ENCODE measurements at places on chromosomes 6 and 20.

DNA sequence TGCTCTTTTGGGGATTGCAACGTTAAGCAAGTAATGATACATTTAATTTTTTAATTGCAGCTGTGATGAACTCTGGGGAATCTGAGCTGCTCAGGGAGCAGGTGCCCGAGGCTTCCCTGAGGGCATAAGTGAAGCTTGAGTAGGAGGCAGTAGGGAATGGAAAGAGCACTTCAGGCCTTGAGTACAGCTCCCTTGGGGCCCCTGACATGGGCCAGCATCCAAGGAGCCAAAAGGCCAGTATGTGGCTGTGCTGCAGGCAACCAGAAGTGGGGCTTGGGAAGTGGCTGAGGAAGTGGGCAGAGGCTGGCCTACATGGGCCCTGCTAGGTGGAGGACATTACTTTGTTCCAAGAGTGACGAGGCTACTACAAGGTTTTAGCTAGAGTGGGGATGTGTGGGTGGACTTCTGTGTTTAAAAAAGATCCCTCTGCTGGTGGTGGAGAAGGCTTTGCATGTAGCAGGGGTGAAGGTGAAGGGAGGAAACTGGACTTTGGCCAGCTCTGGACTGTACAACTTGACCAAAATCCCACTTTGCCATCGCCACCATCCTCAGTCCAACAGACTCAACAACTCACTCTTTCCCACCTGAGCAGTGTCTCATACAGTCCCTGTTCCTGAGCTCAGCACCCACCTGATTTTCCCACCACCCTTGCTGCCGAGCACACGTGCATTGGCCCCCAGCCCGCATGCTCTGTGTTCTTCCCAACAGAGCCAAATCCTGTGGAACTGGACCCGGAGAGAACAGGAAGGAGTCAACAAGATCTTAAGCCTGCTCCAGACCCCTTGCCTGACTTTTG lies 10.9 kb upstream of the ZNF831 start:
- no peak for DNase-seq

DNA sequence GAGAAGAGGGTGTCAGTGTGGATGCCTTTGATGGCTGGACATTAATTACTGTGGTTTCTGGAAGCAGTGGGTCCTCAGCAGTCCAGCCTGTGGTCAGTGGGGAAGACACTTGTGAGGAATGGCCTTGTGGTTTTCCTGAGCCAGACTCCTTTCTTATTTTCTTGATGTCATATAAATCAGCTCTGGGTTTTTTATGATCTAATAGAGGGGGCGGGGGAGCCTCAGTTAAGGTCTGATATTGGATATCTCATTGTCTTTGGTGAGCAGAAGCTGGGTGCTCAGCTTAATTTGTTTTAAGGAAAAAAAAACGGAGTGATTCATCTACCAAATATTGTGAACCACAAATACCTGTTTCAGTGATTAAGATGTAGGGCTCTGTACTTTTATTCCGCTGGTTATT lies 62.1 kb downstream of the OTOR start:
- DNase-seq = no peak

- no peak for DNase-seq
These were observed 43.3 kb downstream of the SLC26A8 start for GRCh38 chr6:35980991-35981645.

DNA sequence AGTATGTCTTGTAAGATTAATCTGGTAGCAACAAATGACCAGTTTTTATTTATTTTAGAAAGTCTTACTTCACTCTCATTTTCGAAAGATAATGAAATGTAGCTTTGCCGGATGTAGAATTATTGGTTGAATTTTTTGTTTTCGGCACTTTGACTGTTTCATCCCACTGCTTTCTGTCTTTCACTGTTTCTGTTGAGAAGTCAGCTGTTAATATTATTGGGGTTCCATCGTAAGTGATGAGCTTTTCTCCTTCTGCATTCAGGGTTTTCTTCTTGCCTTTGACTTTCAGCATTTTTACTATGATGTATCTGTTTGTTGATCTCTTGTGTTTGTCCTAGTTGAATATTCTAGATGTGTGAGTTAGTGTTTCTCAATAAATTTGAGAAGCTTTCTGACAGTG lies 383.4 kb downstream of the PAX1 start:
- no peak for DNase-seq

DNA sequence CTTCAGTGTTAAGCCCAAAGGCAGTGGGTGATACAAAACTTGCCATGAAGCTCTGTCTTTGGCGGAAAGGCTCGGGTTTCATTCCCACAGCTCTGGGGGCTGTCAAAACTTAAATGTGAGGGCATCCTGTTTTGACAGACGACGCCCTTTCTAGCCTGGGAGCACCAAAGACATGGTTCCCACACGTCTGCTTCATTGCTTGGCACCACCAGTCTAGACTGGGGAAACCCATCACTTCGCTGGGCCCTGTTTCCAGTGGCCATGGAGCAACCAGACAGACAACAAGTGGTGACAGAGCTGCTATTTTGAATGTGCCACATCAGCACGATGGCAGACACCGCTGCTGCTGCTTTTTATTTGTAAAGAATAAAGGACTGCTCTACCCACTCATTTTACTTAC lies 127.5 kb downstream of the SASH1 start:
- DNase-seq = no peak

- no peak for DNase-seq
These were observed 13.4 kb downstream of the PLCB1 start for GRCh38 chr20:8145246-8146168.

GRCh38 chr6:146700078-146700686 lies 101.4 kb downstream of the ADGB start:
- peak; percentile 22 for DNase-seq

GRCh38 chr6:3204921-3205320 lies 22.5 kb downstream of the TUBB2B start:
- no peak for DNase-seq

GRCh38 chr6:28053584-28053983 lies 26.8 kb upstream of the ZNF165 start:
- DNase-seq = no peak

DNA sequence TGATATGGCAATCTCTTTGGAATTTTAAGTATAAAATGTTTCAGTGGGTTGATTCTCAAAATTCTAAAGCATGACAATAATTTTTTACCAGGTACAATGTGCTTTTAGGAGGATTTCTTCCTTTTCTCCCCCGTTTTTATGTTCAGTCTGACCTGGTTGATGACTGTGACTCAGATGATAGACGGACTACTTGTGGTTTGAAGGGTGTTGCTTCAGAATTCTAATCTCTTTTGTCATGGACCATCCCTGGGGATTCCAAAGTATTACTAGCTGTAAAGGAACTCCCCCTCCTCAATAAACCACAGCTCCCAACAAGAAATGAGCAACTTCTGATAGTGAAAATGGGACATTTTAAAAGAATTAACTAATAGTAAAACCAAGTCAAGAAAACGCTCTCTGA lies 34.9 kb upstream of the TNFAIP3 start:
- no peak for DNase-seq

- no peak for DNase-seq
These were observed 6.4 kb downstream of the TPMT start for GRCh38 chr6:18148304-18149025.

- no peak for DNase-seq
These were observed 183.3 kb downstream of the NKAIN2 start for GRCh38 chr6:123986938-123987337.

DNA sequence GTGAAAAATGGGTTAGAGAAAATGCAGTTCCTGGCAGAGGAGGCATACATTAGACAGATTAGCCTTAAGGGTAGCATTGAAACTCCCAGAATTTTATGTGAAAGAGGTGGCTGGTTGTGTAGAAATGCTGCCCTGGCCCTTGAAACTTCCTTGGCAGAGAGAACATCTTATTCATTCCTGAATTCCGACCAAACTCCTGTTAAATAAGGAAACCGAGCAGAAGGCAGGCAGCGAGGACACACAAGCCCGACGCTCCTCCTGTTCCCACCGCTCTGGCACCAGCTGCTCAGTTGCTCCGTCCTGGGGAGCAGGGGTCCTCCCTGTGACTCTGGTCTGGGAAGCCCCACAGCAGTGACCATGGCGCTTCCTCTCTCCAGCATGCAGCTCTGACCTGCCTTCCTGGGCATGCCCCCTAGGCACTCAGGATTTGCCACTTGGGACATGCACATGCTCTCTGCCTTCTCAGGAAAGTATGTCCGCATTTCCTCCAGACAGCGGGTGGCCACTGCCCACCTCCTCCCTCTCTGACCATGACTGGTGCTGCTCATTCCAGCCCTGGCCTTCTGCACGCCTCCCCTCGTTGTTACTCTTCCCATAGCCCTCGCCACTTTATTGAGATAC lies 35.2 kb upstream of the CLDN20 start:
- no peak for DNase-seq

GRCh38 chr6:132872923-132873322 lies 58.6 kb downstream of the RPS12 start:
- no peak for DNase-seq

- no peak for DNase-seq
These were observed 503.2 kb downstream of the CDKAL1 start for GRCh38 chr6:21037453-21037852.

DNA sequence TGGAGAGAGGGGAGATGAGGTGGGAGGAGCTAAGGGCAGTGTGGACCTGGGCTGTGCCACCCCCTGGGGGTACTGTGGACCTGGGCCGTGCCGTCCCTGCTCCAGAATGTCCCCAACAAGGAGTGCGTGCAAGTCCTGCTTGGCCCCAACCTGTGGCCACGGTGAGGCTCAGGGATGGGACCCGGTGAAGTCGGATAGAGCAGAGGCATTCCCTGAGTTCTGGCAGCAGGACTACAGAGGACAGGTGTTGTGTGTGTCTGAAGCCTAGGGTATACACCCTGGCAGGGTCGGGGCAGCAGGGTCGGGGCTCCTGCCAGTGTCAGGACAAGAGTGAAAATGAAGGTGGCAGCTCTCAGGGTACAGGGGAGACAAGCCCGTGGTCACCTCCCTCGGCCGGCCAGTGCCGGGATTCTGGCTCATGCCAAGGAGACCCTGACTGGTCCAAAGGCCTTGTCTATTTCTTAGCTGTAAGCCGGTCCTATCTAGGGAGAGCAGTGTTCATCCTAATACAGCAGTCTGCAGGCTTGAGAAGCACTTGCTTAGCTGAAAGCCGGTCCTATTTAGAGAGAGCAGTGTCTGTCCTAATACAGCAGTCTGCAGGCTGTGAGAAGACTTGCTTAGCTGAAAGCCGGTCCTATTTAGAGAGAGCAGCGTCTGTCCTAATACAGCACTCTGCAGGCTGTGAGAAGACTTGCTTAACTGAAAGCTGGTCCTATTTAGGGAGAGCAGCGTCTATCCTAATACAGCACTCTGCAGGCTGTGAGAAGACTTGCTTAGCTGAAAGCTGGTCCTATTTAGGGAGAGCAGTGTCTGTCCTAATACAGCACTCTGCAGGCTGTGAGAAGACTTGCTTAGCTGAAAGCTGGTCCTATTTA lies 95.9 kb downstream of the SMOC2 start:
- no peak for DNase-seq

- DNase-seq = no peak
These were observed 107.8 kb downstream of the RNGTT start for GRCh38 chr6:88855541-88856147.

- no peak for DNase-seq
These were observed 51.7 kb downstream of the FAM50B start for GRCh38 chr6:3900744-3901336.

DNA sequence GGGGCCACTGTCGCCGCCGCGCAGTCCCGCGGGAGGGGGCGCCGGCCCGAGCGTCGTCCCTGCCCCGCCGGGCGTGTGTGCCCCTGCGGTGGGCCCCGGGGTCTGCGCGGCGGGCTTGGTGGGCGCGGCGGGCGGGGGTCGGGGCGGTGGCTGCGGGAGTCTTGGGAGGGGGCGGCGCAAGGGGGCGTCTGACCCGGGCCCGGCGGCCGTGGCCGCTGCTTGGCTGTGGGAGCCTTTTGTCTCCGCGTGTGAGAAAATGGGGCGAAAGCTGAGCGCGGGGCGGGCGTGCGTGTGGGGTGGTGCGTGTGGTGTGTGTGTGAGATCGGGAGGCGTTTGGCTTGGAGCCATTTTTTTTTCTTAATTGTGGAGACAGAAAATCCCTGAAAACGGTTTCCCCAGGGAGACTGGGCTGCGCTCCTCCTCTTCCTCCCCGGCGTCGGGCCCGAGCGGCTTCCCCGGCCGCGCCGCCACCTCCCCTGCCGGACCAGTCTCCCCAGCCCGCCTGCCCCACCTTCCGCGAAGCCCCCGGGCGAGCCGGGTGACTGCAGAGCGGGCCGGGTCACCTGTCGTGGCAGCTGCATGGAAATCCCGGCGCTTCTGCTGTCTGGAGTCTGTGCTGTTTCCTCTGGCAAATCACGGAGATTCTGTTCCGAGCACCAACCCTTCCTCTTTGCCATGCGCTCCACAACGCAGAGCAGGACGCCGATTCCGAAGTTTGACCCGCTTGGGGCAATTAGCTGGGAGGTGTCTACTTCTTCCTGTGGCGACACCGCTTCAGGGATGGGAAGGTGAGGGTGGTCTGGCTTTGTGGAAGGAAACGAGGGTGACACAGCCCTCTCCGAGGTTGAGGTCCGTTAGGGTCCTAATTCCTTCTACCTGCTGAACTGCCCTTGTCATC lies 64.4 kb downstream of the GTF2H5 start:
- peak; percentile 14 for DNase-seq

- DNase-seq = no peak
These were observed 36.6 kb downstream of the IRF4 start for GRCh38 chr6:428047-428603.

- no peak for DNase-seq
These were observed 13.3 kb downstream of the SNX5 start for GRCh38 chr20:17955302-17955701.

DNA sequence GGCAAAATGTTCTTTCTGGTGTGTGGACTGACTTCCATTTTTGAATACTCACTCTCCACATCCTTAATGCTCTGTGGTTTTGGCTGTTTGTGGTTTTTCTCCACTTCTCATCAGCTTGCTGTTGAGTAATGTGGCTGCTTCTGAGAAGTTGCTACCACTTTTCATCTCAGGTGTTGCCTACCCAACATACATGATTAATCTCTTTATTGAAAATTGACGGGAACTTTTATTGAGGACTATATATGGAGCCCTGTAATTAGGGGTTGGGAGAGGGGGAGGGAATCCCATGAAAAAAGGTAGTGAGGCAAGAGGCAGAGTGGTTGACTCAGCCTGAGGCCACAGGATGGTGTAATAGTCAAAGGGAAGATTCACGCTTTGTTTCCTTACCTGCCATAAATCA lies 17.6 kb downstream of the IL22RA2 start:
- peak; percentile 19 for DNase-seq
